Stimulated activated CD8-positive, alpha-beta memory T cell treated with anti-CD3 and anti-CD28 coated beads, Interleukin-2, amount 100 ng/mL, for 48 hours (primary cell): ENCODE measurements at places on chromosomes 16 and 17.

DNA sequence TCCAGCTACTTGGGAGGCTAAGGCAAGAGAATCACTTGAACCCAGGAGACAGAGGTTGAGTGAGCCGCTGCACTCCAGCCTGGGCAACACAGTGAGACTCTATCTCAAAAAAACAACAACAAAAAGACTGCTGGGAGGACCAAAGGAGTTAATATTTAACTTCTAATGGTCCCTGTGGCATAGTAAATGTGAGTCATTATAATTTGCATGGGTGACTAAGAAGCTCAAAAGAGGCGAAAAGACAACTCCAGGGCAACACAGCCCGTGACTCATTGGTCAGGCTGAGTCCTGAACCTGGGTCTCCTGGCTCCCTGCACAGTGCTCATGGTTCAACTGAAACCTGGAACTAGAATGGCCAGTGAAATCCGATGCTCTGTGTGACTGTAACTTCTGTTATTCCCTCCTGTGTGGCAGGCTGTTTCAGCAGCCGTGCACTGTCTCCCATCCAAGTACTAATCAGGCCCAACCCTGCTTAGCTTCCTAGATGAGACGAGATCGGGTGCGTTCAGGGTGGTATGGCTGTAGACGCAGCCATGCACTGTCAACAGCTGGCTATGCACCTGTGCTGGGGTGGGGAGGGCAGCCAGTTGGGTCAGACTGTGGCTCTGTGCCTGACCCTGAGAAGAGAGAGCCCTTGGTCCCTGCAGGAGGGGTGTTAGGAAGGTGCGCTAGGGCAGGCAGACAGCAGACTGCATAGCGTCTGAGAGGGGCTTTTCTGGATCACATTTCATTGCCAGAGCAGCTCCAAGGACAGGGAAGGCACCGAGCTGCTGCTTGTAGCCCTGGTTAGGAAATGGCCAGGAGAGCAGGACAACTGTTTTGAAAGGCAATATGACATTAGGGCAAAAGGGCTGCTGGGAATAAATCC, 14.5 kb upstream of the GPRC5C start:
- no peak for DNase-seq

- DNase-seq: no peak
Observed at GRCh38 chr16:77816293-77816692, 27.9 kb downstream of the VAT1L start.

- no peak for DNase-seq
Observed at GRCh38 chr17:19541445-19541844, 7.8 kb downstream of the SLC47A1 start.

- DNase-seq: no peak
Observed at GRCh38 chr17:10073941-10074340, 124.5 kb downstream of the GAS7 start.

DNA sequence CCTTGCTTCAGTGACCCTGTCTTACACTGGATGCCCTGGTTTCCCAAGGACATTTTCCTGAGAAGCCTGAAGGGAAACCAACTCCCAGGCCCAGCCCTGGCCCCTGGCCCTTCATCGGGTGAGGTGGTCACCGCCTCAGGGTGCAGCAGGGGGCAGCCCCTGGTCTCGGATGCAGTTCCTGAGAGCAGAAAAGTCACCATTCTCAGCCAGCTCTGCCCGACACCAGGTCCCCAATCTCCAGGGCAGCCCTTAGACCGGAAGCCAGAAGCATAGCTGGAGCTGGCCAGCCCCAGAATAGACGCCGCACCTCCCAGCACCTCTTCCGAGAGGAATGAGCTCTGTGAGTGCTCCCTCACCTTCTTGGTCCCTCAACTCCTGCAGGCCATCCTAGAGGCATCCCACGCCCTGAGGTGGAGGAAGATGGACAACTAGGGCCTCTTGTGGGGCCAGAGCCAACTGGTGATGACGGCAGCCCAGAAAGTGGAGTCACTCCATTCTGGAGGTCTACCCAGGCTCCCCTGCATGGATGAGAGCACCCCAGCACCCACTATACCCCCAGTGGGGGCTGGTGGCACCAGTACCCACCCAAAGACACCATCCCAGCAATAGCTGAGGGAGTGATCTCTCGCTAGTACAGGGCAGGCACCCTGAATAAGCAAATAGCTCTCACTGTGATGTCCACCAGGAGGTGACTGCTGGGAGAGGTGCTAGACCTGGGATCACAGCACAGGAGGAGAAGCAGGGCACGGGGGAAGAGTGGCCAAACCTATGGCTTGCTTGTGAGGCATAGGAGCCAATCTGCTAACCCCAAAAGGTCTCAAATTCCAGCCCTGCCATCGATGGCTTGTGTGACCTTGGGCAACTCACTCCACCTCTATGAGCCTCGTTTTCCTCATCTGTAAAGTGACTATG, 56.2 kb downstream of the TK2 start:
- no peak for DNase-seq

- no peak for DNase-seq
Observed at GRCh38 chr17:41015454-41015853, 6.5 kb upstream of the KRTAP3-1 start.

DNA sequence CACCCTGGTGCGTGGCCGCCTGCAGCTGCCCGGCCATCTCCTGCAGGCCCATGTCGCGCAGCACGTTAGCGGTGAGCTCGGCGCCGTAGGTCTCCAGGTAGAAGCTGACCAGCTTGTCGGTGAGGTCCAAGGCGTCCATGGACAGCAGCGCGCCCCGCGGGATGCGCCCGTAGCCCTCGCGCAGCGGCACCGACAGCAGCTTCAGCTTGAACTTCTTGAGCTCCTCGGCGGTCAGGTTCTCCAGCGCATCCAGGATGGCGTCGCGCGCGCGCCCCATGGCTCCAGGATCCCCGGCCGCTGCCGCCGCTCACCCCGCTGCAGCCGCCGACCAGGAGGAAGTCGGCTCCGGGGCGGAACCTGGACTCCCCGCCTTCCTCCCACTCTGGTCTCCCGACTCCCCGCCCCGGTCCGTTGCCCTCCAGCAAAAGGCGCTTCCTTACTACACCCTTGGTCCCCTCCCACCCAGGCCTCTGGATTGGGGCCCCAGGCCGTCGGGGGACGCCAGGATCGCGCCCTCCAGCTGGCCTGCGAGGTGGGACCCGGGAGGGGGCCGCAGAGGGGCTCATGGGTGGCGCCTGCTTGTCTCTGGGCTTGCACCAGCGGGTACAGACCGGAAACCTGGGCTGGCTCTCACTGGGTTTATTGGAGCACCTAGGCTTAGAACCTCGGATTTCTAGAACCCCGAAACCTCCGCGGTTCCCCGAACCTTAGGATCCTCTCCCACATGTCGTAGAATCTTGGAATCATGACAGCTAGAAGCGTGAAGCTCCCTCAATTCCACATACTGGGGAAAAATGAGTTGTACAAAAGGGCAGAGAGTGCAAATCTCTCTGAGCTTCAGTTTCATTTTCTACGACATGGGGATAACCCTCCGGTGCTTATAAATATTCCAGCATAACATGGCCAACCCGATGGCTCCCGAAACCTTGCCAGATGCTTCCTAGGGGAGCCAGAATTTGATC, at the start of gene PYCARD:
PYCARD (minus strand) TSS at position 347 of the 962 bp plus-strand sequence; CDS start at position 277, 70 bp downstream.
- DNase-seq: no peak

DNA sequence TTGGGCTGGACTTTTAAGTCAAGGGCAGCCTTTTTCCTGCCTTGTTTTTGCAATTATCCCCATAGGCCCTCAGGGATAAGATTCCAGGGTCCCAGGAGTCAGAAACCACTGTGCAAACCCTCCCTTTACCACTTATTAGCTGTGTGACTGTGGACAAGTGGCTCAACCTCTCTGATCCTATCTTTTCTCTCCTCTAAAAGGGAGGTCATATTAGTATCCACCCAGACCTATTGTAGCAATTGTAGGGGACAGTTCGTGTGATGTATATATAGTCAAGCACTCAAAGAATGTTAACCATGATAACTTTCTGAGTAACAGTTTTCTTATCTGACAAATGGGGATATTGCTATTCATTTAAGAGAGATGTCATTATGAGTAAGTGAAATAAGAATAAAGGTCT, 68.2 kb downstream of the IRX5 start:
- DNase-seq: no peak

GRCh38 chr17:77248216-77249114, 107.7 kb downstream of the SEC14L1 start:
- DNase-seq: no peak

DNA sequence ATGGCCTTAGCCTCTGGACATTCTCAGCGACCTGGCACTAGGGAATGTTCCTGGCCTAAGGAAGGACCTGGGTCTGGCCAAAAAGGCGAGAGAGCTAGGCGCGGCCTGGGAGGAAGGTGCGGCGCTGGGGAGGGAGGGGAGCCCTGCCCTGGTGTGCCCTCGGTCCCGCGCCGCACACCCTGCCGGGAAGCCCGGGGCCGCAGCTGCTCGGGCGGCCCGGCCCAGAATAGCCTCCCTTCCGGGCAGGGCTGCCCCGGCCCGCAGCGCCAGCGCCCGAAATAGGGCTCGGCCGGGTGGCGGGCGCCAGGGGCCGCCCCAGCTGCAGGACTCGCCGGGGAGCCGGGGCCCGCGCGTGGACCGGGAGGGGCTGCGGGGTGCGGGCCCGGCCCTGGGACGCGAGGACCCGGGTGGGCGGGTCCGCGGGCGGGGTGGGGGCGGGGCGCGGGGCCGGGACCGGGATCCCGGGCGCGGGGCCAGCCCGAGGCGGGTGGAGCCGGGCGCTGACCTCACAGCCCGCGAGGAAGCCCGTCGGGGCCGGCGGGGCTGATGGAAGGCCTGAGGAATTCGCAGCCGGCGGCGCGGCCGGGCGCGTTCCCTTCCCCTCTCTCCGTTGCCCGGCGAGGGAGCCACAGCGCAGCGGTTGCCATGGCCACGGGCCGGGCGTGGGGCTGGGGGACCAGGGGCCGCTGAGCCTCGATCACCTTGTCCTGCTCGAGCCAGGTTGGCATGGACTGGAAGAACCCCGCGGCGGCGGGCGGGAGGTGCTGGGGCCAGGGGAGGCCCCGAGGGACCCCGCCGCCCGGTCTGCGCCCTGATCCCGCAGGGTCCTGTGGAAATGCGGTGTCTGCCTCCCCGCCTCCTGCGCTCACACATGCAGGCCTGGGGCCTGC, 18.1 kb downstream of the SOCS3 start:
- DNase-seq: no peak

DNA sequence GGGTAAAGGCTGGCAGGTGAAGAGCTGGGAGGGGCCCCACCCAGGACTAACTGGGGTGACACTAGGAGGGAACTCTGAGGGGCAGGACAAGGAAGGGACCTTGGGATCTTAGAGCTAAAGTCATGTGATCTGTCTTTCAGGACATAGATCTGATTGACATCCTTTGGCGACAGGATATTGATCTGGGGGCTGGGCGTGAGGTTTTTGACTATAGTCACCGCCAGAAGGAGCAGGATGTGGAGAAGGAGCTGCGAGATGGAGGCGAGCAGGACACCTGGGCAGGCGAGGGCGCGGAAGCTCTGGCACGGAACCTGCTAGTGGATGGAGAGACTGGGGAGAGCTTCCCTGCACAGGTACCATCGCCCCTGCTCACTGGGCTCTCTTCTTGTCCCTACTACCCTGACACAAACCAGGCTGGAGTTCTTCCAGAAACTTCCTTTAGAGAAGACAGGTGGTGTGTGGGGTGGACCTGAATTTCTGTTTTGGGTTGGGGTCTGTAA, 8.1 kb downstream of the NFE2L1 start:
- DNase-seq: no peak

DNA sequence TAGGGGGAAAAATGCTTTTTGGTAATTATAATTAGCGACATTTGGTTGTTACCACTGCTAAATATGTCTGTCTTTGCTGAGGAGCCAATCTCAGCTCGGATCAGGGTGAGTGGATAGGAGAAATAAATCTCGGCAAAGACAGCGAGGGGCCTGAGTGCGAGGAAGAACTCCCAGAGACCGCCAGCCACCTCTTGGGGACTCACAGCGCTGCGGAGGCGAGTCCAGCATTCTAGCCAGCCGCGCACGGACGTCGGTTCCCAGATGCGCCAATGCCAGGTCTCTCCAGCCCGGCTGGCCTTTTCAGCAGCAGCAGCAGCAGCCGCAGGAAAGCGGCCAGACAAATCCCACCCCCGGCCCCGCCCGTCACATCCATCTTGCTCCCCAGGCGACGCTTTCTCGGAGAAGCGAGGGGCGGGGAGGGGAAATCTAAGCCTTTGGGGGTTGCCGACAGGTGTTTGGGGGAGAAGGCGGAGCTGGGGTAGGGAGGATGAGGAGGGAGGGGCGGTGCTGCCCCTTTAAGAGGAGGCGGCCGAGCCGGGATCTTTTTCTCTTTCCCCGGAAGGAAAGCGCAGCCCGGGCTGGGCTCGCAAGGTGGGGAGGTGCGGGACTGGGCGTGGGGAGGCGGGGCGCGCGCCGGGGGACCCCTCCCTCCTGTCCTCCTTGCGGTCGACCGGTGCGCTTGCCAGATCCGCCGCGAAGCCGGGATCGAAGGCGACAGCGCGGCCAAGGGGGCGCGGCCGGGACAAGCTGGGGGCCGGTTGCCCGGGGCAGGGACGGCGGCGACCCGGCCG, at the start of gene ITGA3:
ITGA3 (plus strand) TSS at position 685 of the 791 bp plus-strand sequence. CDS start 330 bp downstream, outside the sequence.
- peak; percentile 46 for DNase-seq

DNA sequence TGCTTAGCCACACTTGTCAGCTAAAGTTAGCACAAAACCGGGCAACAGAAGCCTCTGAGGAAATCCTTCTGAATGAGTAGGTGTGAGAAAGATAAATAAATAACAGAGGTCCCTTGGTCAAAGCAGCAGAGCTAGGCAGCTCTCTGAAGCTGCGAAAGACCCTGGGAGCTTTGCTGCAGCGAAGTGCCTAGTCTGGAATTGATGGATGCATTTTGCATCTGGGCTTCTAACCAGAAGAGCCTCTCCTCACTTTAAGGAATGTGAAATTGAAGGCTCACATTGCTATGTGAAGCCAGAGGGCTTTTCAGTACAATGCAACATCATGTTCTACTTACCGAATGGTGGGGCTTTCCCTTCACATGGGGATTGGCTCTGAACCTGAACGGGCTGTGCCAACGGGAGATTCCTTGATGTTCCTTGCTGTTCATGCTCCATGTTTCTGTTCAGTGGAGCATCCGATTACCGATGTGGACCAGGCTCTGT, 274.6 kb downstream of the HS3ST3B1 start:
- DNase-seq: no peak

DNA sequence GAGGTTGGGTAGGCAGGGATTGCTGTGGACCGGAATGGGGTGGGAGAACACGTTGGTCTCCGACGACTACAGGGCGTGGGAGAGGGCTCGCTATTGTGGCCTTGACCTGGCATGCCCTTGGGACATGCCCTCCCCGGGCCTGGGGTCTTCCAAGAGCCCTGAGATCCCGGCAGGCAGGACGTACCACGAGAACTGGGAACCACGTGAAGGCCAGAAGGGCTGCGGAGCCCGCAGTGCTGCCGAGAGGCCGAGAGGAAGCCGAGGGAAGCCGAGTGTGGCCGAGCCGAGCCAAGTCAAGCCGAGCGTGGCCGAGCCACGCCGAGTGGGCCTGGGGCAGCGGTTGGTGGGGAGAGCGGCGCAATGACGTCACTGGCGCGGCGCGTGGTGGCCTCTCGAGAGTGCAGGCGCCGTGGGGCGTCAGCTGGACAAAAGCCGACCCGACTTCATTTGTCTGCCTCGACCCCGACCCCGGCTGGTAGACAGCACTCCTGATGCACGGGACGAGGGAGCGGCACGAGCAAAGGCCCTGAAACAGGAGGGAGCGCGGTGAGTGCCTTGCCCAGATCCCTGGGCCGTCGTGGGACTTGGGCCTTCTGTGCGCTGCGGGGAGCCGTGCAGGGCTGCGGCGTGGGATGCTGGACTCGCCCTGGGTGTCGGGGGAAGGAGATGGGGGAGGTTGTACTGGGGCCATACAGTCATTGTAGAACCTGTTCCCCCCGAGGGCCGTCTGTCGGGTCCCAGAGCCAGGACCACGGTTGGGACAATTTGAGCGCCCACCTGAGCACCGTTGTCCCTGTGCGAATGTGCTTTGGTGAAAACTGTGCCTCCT, 6.6 kb downstream of the SOCS1 start:
- no peak for DNase-seq

- DNase-seq: no peak
Observed at GRCh38 chr16:46673320-46674013, 15.5 kb downstream of the VPS35 start.

GRCh38 chr16:11708421-11708820, 34.2 kb downstream of the TXNDC11 start:
- DNase-seq: no peak
